ENCODE measurements at places on chromosomes 6 and 20.

DNA sequence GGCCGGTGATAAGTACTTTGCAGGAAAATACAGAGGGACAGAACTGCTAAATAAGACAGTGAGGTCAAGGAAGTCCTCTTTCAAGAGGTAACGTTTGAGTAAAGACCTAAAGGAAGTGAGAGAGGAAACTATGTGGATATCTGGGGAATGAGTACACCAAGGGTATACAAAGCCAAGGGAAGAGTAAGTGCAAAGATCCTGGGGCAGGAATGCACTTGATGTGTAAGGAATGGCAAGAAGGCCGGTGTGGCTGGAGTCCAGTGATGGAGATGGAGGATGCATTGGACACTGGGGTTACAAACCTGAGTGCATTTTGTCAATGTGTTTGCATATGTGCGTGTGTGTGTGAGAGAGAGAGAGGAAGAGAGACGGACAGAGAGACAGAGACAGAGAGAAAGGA is 32.1 kb upstream of the TGM2 start:
- no peak for DNase-seq

- no peak for DNase-seq
Measured at GRCh38 chr6:21972516-21972915, 324.3 kb downstream of the PRL start.

GRCh38 chr20:4985658-4986057 is 15.7 kb downstream of the SLC23A2 start:
- DNase-seq = no peak

DNA sequence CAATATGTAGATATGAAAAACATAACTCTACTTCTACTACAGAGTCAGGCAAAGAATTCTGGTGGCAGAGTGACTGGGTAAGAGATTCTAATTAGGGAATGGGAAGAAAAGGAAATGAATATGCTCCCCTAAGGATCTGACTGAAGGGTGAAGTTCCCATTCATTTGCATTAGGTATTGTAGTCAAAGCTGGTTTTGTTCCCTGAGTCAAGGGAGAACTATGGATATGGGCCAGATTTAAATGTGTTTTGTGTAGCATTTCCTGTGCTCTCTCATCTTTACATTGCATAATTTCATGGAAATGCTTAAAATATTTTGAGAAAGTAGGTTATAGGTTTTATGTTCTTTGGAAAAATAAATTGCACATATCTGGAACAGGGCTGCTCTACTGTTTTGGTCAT is 299.7 kb downstream of the BTBD3 start:
- DNase-seq = no peak

DNA sequence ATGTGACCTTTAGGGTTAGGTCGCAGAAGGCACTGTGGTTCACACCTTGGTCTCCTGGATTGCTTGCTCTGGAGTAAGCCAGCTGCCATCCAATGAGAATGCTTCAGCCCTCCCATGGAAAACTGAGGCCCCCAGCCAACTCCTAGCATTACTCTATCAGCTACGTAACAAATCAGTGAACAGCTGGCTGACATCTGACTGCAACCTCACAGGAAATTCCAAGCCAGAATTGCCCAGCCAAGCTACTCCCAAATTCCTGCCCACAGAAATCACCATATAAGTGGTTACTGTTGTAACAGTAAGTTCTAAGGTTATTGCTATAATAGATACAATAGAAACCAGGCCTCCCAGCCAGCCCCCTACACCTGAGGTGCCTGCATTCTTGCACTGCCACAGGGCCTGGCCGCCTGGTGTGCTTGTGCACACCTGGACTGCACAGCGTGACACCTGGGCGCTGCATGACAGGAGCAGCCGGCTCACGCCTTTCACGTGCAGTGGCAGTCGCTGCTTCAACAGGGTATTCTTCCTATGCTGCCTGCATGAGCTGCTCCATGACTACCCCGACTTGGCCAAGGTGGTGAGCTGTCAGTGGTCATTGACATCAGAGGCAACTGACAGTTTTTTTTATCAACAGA is 429.7 kb upstream of the RUNX2 start:
- DNase-seq = no peak

GRCh38 chr20:4165984-4166725 is 150.8 kb upstream of the RNF24 start:
- no peak for DNase-seq

DNA sequence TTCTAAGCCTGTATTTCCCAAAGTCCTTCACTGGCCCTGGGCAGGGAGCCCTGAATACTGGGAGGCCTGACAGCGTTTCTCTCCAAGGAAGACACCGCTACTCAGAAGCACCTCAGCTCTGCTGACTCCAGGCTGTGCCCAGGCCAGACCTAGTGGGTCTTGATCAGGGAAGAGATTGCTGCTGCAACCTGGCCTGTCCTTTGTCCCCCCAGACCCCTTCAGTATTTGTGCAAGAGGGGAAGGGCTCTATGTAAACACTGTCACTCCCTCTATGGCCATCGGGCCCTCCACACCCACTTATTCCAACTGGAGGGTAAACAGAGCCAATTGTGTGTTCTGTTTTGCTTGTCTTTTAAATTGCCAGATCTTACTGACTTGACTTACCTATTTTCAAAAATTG is 20.6 kb downstream of the PLEKHG1 start:
- no peak for DNase-seq

GRCh38 chr6:161134550-161135298 is 139.1 kb downstream of the AGPAT4 start:
- DNase-seq = no peak

DNA sequence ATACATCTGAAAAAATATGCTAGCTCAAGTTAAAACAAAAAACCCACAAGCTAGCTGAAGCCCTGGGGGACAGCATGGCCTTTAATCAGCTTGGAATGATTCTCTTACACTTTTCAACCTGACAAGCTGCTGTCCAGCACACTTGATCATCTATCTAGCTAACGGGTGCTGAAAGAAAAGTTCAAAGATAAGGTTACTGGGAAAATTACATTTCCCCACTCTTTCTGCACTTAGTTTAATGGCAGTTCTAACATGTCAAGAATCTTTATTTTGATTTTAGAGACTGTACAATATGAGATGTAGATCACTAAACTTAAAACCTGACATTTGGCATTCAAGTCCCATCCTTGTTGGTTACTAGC is 53.4 kb downstream of the STK4 start:
- DNase-seq = no peak

- no peak for DNase-seq
Measured at GRCh38 chr20:60107621-60108390, 149.6 kb downstream of the CDH26 start.

DNA sequence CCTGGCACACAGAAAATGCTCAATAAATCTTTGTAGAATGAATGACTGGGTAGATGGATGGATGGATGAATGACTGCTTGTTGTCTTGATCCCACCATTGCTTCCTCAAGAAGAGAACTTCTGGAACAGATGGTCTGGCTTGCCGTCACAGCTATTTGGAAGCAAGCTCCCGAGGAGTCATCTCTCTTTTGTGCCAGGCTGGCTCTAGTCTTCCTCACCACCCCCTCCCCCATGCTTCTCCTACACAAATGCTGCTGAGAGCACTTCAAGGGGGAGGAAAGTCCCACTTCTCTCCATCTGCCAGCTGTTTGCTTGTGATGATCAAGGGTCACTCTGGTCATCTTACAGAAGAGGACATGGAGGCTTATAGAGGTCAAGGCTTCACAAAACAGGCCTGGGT is 11.6 kb upstream of the KCNG1 start:
- DNase-seq = no peak

GRCh38 chr6:71309656-71310055 is 21.0 kb downstream of the OGFRL1 start:
- DNase-seq = no peak

- DNase-seq = no peak
Measured at GRCh38 chr6:25027221-25027916, 91.6 kb upstream of the RIPOR2 start.

DNA sequence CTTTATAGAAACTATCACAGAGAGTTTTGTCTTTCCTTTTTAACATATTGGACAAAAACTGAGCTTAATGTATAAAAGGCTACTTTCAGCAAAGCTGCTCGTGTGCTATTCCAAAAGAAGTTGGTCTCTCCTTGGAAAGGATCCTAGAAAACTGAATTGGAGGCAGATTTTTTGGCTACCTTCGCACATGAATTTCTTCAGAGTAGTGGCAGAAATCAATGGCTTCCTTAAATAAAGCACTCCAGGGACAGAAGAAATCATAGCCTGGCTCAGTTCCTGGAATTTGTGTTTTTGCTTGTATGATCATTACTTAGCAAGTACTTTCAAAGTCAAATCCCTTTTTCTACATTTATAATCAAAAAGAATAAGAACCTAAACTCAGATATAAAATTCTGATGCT is 780.3 kb downstream of the PHF3 start:
- no peak for DNase-seq

DNA sequence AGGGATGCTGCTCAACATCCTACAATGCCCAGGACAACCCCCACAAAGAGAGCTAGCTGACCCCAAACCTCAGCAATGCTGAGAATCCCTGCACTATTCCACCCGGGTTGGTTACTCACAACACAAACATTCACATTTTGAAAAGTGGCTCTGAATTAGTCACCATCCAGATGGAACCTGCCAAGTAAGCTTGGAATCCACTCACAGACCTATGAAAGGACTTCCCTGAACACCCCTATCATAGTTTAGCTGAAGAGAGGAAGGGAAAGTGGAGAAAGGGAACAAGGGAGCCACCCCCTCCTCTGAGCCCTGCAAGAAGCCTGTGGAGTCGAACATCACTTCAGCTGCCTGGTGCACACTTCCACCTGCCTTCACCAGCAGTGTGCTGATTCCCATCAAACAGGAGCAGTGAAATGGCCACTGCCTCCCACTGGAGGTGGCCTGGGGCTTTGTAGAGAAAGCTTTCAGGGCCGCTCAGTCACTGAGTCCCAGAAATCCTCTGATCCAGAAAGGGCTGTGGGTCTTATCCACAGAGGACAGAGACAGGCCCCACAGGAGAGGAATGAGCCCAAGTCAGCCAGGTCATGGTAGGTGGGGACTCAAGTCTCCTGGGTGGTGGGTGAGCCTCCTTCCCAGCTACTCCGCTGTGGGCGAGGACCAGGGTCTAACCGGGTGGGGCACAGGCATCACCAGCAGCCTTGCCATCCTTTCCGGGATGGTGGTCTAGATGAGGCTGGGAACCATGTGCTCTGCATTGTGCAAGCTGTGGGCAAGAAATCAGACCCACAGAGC is 203.7 kb downstream of the SYNDIG1 start:
- DNase-seq = no peak

GRCh38 chr6:15712797-15713196 is 50.0 kb upstream of the DTNBP1 start:
- no peak for DNase-seq

DNA sequence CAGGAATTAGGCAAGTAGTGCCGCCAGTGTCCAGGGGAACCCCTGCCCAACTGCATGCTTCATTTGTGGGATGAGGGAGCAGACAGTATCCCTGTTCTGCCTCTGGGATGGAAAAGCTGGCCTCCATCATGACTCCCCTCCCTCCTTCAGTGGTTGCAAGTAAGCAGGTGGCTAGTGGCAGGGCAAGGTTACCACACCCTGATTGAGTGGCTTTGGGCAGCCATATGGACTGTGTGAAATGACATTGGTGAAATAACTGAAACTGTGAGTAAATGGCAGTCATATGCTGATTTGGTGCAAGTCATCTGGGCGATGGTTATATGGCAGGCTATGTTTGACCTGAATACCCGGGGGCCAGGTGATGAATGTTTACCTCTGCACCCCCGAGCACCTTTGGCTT is 33.0 kb downstream of the HDDC2 start:
- DNase-seq = no peak

- no peak for DNase-seq
Measured at GRCh38 chr6:150281767-150282166, 87.0 kb upstream of the IYD start.

- DNase-seq = no peak
Measured at GRCh38 chr20:37859406-37860171, 43.3 kb upstream of the VSTM2L start.

GRCh38 chr6:25659633-25660368 is 7.8 kb downstream of the SCGN start:
- no peak for DNase-seq

DNA sequence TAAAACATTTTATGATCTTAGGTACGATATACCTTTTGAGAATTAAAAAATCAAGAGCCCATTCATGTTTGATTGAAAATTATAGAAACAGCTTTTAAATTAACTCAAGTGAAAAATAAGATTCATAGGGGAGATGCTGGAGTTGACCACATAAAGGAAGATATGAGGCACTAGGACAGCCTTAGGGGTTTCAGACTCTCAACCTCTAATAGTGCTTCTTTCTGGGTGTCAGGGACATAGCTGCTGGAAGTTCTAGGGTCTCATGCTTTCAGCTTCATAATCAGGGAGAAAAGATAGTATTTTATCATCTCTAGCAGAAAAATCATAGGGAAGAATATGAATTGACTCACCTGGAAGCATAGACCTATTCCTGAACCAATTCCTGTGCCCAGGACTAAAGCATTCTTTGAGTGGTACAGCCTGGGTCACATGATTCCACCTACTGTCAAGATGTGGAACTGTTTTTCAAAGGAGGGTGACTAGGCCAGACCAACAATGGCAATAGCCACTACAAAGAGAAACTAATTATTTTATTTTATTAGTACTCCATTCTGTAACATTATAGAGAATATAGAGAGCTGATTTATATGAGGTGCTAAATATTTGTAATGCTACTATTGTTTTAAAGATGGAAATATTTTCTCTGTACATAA is 27.8 kb upstream of the CENPW start:
- no peak for DNase-seq

DNA sequence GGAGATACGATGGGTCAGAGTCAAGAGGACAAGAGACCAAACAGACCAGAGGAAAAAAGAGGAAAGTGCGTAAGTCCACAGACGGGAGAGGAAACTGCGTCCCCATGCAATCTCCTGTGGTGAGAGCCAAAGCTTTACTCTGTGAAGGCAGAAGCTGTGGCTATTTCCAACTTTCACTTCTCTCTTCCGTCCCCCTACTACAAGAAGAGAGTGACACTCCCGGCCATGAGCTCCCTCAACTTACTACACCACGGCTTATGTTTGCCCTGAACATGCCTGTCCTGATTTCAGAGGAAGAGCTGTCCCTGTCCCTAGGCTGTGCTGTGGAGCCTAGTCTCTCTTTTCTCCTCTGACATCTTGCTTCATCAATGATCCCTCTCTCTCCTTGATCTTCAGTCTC is 11.5 kb upstream of the SSR1 start:
- no peak for DNase-seq

DNA sequence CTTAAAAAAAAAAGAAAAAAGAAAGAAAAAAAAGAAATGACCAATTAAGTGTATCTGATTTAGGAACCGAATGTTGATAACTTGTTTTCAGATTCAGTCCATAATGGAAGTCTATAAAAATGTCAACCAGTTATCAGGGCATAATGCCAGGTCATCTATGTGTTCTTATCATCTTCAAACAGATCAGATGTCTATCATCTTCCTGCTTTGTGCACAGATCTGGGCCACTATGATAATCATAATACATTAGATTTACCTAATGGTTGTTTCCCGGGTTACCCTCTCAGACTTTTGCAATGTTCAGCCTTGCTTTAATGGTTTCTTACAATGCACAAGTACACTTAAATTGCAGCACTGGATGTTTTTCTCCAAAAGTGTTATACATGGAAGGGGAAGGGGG is 100.6 kb downstream of the NKAIN2 start:
- no peak for DNase-seq

DNA sequence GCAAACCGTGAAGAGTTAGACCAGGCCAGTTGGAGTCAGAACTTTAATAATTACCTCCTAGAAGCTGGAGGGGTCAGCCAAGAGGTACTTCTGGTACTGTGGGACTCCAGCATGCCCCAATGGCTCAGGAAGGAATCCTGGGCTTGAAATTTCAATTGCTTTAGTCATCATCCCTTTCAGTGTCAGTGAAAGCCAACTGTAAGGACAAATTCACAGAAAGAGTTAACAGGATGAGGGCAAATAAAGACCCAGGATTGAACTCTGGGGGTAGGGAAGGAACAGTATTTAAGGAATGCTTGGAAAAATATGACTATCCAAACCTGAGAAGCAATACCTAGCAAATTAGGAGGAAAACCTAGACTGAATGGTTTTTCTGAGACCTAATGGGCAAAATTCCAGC is 735.1 kb upstream of the MARCKS start:
- no peak for DNase-seq
